ENCODE measurements at places on chromosomes 4 and X.

DNA sequence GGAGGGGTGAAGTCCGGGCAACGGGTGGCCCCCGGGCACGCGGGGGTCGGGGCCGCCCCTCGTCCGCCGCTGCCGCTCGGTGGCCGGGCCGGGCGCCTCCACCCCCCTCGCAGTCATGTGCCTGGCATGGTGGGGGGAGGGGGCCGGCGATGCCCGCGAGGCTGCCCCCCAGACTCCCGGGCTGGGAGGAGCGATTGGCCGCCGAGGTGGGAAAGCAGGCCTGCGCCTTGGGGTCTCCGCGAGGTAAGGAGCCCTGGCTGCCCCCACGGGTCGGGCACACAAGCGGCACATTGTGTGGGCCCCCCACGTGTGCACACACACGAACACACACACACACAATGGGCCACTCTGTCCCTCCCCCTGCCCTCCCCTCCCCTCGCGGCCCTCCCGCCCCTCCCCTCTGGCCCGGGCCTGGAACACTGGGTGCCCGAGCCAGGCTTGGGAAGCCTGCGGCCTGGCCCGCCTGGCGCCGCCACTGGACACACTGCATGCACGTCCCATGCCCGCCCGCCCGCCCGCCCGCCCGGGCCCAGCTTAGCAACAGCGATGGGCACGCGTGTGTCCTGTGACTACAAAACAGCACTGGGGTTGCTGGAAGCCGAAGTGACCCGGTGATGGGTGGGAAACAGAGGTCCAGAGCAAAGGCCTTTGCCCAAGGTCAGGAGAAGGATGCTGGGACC lies 1.3 kb downstream of the SLC6A8 start:
- DNase-seq = peak; percentile 56

- no peak for DNase-seq
Observed at GRCh38 chrX:37424000-37424429, 74.9 kb downstream of the PRRG1 start.

GRCh38 chr4:14771504-14772175 lies 230.6 kb upstream of the CPEB2 start:
- DNase-seq = no peak

- no peak for DNase-seq
Observed at GRCh38 chr4:17512973-17513665, 1.2 kb upstream of the QDPR start.

- no peak for DNase-seq
Observed at GRCh38 chr4:183635741-183636140, 23.2 kb downstream of the RWDD4 start.

GRCh38 chrX:16914058-16914457 lies 32.4 kb upstream of the REPS2 start:
- DNase-seq = no peak

DNA sequence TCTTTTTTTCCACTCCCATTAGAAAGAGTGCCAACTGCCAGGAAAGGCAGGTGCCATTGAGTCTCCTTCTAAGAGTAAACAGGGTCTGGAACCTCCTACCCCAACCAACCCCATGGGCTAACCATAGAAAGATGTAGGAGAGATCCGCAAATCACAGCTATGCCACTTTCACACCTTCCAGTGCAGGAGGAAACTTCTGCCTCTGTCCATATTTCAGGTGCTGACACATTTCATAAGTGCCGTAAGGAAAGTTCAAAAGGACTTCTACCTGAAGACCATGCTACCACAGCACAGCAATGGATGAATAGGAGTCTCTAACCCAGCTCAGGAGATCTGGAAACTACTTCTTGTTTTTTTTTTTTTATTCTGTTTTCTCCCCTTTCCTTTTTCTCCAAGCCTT lies 145.8 kb downstream of the FBXO8 start:
- DNase-seq = no peak

- DNase-seq = no peak
Observed at GRCh38 chrX:46739736-46740135, 19.2 kb downstream of the SLC9A7 start.

- DNase-seq = no peak
Observed at GRCh38 chrX:17680732-17681413, 56.4 kb upstream of the SCML1 start.

DNA sequence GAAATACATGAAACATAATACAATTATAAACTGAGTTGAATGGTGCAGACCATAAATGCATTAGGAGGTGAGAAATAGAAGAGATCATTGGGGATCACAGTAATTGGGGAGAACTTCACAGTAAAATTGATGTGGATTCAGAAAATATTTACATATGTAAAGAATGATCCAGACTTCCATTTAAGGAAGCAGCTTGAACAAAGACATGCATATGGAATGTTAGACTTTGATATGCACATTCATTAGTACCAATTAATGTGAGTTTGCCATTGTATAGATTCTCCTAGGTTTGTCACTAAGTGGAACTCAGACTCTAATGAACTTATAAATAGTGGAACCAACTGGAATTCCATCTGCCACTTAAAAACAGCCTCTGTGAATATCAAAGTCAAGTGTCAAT lies 235.6 kb downstream of the PARM1 start:
- DNase-seq = no peak

DNA sequence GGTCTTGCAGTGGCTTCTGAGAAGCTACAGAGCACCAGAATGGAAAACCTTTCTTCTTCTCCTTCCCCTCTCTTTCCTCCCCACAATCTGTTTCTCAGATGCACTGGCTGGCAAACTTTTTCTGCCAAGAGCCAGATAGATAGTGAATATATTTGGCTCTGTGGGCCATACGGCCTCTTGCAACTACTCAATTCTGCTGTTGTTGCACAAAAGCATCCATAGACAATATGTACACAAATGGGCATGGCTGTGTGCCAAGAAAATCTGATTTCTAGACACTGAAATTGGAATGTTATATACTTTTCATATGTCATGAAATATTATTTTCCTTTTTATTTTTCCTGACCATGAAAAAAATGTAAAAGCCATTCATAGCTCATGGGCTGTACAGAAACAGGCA lies 3.1 kb downstream of the PHEX start:
- DNase-seq = no peak

DNA sequence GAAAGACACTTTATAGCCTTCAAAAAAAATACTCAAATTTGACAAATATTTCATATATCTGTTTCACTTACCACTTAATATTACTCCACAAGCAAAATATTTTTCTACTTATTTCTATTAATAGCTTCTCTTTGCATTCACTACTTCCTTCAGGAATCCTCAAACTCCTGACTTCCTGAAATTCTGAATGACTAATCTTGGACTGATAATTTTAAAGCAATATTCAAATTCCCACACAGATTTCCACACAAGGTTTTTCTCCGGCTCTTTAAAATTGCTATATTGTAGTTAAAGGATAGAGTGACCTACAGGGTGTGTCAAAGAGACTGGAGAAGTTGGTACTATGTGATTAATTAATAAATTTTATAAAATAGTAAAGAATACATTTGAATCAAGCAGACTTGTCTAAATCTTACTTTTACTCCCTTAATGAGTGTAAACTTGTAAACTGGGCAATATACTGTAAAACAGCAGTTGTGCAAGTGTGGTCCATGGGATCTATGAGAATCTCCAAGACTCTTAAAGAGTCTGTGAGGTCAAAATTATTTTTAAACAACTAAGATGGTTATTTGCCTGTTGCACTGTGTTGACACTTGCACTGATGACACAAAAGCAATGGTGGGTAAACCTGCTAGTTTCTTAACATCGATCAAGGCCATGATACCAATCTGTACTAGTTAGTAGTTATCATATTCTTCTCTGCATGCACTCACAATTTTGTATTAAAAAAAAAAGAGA lies 44.5 kb downstream of the ANKRD17 start:
- DNase-seq = no peak

DNA sequence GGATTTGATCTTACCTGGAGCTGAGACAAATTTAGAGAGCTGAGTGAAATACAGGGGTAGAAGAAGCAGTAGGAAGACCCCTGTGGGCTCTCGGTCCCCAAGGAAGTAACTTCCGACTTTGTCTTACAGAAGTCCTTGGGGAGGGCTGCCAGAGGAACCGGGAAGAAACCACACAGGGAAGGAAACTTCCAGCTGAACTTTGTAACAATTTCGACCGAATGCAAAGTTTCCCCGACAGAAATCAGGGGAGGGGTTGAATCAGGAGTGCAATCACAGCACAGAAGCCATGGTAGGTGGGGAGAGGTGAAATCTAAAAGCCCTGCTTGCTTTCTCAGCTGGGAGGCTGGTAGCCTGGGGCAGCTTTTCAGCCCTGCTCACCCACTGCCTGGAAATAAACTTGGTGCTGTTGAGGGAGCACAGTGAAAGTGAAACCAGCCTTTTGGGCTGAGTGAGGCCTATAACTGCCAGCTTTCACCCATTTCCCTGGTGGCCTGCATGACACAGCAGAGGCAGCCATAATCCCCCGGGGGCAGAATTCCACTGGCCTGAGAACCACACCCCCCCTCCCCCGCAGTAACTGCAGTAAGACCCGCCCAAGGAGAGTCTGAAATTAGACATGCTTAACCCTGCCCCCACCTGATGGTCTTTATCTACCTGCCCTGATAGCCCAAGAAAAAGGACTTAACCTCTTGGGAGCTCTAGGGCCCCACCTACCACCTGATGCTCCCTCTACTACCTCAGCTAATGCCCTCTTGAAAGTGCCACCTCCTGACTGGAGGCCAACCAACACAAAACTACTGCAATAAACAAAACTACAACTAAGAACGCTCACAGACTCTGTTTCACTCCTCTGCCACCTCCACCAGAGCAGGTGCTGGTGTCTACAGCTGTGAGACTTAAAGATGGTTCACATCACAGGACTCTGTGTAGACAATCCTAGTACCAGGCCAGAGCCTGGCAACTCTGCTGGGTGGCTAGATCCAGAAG lies 248.2 kb downstream of the PARM1 start:
- DNase-seq = no peak

- DNase-seq = no peak
Observed at GRCh38 chr4:13953083-13953482, 325.6 kb upstream of the BOD1L1 start.

DNA sequence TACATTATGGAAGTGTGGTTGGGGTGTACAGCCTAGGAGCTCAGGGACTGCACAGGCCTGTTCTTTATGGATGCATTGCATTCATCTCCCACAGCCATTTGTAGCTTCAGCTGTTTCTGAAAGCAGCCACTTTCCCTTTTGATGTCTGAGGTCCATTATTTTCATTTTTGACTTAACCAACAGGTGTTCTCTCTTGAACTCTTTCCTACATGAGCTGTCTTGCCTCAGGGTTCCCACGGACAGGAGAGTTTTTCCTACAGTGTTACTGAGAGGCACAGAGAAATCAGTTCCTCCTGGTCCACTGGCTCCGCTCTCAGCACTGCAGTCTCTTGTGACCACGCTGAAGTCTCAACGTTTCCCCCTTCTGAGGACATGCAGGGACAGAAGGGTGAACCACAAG lies 87.2 kb downstream of the RASL11B start:
- DNase-seq = no peak

DNA sequence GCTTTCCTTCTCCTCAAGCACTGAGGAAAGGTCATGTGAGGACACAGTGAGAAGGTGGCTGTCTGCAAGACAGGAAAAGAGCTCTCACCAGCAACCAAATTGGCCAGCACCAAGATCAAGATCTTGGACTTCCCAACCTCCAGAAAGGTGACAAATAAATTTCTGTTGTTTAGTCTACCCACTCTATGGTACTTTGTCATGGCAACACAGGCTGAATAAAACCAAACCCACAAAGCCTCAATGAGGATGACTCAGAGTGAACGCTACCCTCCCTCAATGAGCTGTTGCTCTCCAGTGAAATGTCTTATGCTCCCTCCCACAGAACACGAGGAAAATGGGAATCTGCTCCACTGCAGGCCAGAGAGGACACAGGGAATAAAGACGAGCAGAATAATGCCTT lies 244.1 kb downstream of the RAB28 start:
- DNase-seq = no peak

GRCh38 chrX:150575419-150575814 lies 7.0 kb downstream of the MTM1 start:
- no peak for DNase-seq

DNA sequence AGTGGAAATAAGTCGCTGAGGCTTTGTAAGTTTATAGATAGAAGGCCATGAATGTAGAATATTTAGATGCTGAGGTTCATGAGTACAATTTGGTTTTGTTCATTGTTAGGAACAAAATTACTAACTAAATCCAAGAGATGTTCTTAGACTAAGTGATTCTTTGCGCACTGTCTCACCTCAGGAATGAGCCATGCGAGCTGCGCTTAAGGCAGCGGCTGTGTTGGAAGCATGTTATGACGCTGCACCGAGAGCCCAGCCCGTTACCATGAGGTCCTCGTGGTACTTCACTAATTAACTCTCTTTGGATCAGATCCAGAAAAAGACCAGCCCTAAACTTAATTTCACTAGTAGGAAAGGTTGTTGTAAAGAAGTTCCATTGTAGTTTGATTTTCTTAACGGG lies 166.2 kb downstream of the RAPGEF2 start:
- DNase-seq = peak; percentile 59

DNA sequence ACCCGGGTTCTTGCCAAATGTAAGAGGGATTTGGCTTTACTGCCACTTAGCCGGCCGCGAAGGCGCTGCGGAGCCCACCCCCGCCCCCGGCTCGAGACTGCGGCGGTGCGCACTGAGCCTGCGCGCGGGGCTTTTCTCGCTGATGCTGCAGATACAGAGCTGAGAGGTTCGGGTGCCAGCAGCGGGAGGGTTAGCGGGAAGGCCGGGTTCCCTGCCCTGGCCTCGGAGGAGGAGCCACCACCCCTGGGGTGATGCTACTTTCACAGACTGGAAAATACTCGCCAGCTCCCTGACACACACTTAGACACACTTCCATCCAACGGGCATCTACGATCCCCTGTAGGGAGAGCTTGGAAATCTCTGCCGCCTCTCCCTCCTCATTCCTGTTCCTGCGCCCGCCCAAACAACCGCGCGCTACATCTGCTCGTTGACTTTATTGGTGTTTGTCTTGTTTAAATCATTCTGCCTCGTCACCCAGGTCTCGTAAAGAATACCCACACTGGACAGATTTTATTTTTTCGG lies 2.1 kb upstream of the PCDH7 start:
- DNase-seq = peak; percentile 94

DNA sequence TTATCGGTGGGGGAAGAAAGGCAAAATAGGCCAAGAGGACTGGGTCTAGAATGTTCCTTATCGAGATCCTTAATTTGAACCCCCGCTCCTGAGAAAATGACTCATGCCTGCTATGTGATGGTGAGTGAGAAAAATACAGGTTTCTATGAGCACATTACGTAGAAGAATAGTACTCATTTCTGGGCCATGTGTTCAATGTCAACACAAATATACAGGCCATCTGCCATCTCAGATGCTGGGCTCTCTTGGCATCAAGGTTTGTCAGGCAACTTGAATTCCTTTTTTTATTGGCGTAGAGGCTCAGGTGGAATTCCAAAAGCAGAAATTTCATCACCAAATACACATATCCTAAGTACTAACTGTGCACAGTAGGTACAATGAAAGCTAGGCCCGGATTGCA lies 81.4 kb upstream of the TRIM2 start:
- no peak for DNase-seq

- no peak for DNase-seq
Observed at GRCh38 chr4:156966836-156967235, 4.8 kb downstream of the PDGFC start.

- DNase-seq = no peak
Observed at GRCh38 chrX:130072345-130072740, 38.0 kb downstream of the ELF4 start.

GRCh38 chr4:176569301-176569700 lies 223.4 kb downstream of the VEGFC start:
- DNase-seq = no peak
